ENCODE measurements at places on chromosomes 16 and 17.

- DNase-seq, result no peak
Measured at GRCh38 chr17:70295731-70296130, 126.4 kb downstream of the KCNJ2 start.

GRCh38 chr17:78184351-78184750, 2.5 kb downstream of the TK1 start:
- no peak for DNase-seq

GRCh38 chr17:73013301-73013700, 79.2 kb downstream of the SLC39A11 start:
- no peak for DNase-seq

DNA sequence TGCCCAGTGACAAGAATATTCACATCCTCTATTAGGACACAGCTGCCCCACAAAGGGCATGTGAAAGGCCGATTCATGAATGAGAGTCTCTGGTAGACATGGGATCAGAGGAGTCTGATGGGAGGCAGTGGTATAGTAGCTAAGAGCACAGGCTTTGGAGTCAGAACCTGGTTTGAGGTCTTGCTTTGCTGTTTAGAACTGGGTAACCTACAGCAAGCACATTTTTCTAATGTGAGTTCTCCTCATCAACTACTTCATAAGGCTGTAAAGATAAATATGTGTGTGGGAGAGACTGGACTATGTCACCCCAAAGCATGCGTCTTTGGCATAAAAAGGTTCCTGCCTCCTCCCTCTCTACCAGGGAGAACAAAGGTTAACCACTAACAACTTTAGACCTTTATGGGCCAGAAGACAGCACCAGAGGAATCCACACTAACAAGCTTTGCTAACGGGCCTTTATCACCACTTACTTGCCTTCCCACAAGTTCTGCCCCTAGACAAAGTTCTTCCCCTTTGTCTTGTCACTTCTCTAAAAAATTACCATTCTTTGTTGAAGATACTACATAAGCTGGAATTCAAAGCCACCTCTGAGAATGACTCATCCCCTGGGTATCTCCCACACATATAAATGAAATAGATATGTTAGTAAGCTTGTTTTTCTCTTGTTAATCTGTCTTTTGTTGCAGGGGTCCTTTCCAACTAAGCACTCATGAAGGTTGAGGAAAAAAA, 21.1 kb downstream of the CDR2 start:
- DNase-seq, result no peak

- DNase-seq, result no peak
Measured at GRCh38 chr17:22704674-22705073, 1012.4 kb downstream of the KCNJ18 start.

GRCh38 chr16:71472051-71472450, 10.0 kb upstream of the ZNF23 start:
- DNase-seq, result no peak

GRCh38 chr17:9805769-9806168, 14.4 kb upstream of the DHRS7C start:
- DNase-seq, result no peak

DNA sequence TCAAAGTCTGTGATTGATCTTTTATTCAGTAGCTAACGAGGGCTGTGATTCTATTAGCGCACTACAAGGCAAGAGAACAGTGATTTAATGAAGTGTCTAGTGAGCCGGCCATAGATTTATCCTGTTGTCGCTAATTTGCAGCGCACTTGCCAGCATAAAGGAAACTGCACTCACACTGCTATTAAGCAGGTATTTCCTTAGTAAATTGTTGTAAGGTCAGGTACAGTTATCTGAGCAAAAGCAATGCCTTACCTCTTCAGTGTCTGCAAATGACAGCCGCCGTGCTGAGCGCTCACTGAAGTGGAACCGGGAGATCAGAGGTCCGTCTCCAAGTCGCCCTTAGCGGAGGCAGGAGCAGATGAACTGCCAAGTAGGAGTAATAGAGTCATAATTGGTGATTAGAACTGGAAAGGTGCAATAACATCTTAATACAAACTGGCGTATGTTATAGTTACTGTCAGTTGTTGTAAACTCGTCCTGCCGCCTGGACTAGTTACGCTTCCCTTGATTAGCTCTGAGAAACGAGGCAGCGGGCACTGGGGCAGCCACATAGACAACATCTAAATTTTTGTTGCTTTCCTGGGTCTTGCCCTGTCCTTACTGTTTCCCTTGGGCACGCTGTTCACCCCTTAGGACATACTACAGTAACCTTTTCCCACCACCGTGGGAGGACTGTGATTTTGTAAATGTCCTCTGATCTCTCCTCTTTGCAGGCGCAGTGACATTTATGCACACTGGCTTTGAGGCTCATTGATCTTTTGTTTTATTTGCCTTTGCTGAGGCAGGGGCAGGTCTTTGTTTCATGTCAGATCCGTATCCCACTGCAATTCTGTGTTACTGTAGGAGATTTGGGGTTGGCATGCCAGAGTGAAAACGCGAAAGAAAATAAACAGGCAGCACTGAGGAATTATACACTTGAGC, 363.1 kb downstream of the WWOX start:
- DNase-seq, result no peak

DNA sequence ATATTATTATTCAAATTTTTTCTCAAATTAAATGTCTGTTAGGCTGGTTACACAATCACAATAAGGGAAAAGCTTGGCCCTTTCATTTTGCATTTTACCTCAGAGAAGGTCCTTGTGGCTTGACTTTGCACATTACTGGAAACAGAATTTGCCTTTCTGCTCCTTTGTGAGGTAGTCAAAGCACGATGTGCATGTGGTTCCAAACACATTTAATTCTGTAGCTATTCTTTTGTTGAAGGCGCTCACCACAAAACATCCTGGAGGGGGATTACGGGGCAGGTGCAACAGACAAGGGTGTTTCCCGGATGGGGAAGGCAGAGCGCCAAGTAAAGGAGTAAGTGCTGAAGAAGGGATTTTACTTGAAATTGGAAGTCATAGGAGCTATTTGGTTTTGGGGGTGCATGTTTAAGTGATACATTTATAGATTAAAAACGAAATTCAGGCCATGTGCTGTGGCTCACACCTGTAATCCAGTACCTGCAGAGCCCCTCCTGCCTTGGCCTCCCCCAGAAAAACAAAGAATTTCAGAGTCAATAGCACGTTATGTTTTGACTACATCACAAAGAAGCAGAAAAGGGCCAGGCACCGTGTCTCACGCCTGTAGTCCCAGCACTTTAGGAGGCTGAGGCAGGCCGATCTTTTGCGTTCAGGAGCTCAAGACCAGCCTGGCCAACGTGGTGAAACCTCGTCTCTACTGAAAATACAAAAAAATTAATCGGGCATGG, 31.2 kb upstream of the TENT4B start:
- no peak for DNase-seq

DNA sequence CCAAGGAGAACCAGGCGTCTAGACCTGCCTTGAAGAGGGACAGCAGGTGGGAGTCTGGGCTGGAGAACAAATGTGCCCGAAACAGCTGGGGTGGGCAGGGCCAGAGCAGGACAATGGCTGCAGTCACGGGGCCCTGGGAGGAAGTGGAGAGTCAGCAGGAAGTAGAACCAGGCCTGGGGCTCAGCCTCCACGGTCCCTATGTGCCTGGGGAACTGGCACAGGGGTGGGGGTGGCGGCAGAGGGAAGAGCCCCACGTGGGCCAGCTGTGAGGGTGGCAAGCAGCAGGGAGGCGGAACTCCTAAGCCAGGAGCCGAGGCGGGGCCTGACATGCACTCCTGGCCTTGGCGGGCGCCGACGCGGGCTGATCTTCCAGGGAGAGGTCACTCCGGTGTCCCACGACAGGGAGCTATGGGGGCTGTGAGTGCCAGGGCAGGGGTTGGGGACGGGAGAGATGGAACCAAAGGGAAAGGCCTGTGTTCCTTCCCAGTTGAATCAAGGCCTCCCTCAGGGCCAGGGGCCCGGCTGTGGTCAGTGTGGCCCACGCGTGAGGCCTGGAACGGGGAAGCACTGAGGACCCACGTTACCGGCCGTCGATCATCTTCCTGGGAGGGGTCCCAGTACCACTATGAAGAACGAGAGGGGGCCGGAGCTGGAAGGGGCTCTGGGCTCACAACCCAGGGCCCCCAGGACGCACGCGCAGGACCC, 42.7 kb downstream of the TIMM22 start:
- DNase-seq, result peak; percentile 91

GRCh38 chr17:30200106-30200505, 35.4 kb downstream of the SLC6A4 start:
- DNase-seq, result peak; percentile 41

DNA sequence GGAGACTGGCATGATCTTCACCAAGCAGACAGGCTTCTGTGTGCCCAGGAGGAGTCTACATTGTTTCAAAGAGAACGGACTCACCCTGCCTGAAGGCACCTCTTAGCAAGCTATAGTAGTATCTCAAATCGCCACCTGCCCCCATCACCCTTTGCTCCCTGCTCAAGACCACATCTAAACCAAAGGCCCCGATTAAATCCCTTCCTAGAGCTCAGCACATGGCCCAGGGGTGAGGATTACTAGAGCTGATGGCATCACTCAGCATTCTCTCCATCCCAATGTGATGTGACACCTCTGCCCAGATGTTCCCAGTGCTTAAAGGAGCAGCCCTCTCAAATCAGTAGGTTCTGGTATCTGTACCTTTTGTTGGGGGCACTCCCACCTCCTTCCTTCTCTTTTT, 8.0 kb upstream of the CDC42EP4 start:
- DNase-seq, result no peak

- peak; percentile 67 for DNase-seq
Measured at GRCh38 chr17:31517524-31517923, 126.0 kb downstream of the RAB11FIP4 start.

- DNase-seq, result no peak
Measured at GRCh38 chr17:45096141-45096540, 35.0 kb downstream of the NMT1 start.

GRCh38 chr17:31388770-31389656, 2.5 kb upstream of the RAB11FIP4 start:
- DNase-seq, result no peak

GRCh38 chr17:62995377-62995885, 29.4 kb downstream of the TANC2 start:
- DNase-seq, result no peak

DNA sequence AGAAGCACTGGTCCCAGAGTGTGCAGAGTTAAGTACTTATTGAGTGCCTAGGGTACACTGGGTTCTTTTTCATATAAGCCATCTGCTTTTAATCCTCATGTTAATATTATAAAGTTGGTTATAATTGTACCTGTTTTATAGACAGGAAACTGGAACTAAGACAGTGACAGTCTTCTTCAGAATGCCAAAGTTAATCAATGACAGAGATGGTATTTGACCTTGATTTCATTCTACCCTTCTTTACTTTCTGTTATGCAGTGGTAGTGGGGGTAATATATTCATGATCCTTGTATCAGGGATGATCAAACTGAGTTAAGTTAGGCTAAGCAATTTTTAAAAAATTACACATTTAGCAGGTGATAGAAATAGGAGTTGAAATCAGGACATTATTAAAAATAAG, 108.6 kb upstream of the GOT2 start:
- no peak for DNase-seq

- DNase-seq, result no peak
Measured at GRCh38 chr16:67084345-67085028, 25.3 kb upstream of the PHAF1 start.

DNA sequence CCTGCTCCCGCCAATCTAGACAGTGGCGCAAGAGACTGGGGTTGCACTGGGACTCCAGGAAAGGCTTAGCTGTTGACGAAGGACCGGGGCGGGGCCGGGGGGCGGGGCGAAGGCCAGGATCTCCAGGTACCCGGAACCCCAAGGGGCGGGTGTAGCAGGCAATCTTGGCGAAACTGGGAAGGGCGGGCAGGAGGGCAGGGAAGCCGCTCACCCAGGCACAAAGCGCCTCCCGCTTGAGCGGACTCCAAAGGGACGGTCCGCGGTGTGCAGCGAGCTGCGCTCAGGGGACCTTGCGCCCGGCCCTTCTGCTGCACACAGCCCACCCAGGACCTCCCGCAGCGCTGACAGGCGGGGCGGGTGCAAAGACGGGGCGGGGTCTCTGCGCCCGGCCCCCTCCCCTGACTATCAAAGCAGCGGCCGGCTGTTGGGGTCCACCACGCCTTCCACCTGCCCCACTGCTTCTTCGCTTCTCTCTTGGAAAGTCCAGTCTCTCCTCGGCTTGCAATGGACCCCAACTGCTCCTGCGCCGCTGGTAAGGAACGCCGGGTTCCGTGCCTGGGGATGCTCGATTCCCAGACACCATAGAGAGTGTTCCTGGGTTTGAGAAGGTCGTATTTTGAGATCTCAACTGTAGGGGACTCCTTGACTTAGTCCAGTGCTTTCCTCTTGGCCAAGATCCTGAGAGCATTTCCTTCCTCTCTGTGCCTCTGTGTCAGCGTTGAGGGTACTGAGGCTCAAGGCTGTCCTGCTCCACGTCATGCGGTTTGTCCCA, at the start of gene MT1F:
Gene MT1F, plus strand, starts transcription at position 405 of the 772 bp plus-strand sequence. Its CDS starts 100 bp downstream, at position 505.
- peak; percentile 91 for DNase-seq

DNA sequence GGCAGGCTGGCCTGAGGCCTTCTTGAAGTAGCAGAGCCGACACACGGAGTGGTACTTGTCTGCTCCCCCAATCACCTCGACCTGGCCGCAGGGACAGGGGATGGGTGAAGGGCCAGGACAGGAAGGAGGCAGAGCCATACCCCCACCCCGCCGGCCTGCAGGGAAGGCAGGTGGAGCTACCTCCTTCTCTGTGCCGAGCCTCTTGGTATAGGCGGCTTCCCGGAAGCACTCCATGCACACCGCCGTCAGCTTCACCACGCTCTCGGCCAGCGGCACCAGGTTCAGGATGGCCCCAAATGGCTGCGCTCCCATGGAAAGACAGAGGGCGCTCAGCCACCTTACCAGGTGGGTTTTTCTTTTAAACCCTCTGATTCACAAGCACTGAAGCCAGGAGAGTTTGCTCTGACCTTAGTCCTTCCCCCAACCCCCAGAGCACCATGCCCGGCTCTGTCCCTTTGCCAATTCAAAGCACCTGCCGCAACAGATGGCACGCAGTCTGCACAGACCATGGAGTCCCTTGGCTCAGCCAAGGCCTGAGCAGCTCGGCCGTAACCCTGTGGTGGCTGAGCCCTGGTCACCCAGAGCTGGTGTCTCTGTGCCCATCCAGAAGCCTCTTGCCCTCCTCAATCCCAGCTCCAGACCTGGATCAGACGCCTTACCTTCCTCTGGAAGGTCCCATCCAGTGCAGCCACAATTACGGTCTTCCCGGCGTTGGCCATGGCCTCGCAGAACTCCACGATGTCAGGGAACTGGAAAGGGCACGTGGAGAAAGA, 6.7 kb downstream of the SYNGR2 start:
- DNase-seq, result no peak

GRCh38 chr16:49312389-49312985, 30.8 kb upstream of the CBLN1 start:
- no peak for DNase-seq

DNA sequence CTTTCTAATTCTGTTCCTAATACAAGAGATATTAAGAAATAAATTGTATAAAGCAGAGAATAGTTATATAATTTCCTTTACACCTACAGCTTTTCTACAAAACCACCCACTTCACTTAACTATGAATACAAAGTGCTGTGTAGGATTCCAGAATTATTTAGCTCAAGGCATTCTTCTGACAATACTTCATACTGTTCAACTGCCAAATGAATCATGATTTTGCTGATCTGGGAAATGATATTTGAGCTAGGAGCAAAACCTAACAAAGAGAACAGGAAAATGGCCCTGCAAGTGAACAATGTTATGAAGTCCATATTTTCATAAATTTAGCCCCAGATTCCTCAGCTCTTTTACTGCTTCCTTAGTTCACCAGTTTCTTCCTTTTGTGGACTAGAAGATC, 12.9 kb downstream of the BBS2 start:
- DNase-seq, result no peak
